ENCODE measurements at places on chromosomes 11 and 22. TPM values are rescaled to one million over a fixed set of nuclear protein-coding genes. Genes with fewer than 3 reads are reported as not detected.

- DNase-seq, result no peak
- no peak overlapping the region for H3K27ac ChIP-seq
- H3K27me3 ChIP-seq, result peaks cover 9% of the 10 kb centered on the region
- no peak overlapping the region for H3K4me3 ChIP-seq
- H3K36me3 ChIP-seq, result peaks cover 4% of the 10 kb centered on the region
These were observed 1.6 kb downstream of the IFITM10 start for GRCh38 chr11:1748636-1749394.

DNA sequence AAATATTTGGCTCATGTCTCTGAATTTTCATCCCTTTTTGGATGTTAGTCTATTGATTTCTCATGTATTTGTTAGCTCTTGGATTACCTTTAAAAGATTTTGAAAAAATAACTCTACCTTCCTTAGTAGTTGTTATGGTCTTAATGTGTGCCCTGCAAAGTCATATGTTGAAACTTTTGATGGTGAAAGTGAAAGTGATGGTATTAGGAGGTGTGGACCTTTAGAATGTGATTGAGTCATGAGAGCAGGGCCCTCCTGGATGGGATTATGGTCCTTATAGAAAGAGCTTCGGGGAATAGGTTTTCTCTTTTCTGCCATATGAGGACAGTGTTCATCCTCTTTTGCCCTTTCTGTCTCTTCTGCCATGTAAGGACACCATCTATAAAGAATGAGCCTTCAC lies 33.6 kb upstream of the MPPED2 start:
- no peak overlapping the region for H3K4me3 ChIP-seq
- H3K36me3 ChIP-seq, result no peaks in the 10 kb centered on the region
- H3K27ac ChIP-seq, result no peak overlapping the region

DNA sequence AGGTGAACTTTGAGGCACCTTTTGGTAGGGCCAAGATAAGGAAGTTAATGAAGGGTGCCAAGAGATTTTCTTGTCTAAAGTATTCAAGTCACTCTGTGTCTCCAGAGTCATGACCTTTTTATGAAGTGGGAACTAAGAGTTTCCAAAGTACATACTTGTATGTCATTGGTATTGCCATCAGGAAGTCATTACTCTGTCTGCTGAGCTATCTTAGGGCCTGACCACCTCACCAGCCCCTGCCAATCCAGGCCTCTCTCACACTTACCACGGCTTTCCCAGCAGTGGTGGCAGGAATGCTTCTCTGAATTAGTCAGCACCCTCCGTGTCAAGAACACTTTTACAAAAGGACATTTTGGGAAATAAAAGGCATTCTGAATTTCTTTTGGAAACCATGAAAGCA lies 192.8 kb upstream of the MTNR1B start:
- no peaks in the 10 kb centered on the region for H3K36me3 ChIP-seq
- H3K4me3 ChIP-seq, result no peak overlapping the region
- H3K27me3 ChIP-seq, result no peaks in the 10 kb centered on the region
- DNase-seq, result no peak

- no peak overlapping the region for H3K4me3 ChIP-seq
- no peaks in the 10 kb centered on the region for H3K27me3 ChIP-seq
- peaks cover 15% of the 10 kb centered on the region for H3K4me1 ChIP-seq
- no peaks in the 10 kb centered on the region for H3K36me3 ChIP-seq
- peak; percentile 99 for DNase-seq
- peak overlapping the region; percentile 94 for H3K27ac ChIP-seq
These were observed 128.8 kb downstream of the SGSM3 start for GRCh38 chr22:40499209-40499623.

- H3K36me3 ChIP-seq, result no peaks in the 10 kb centered on the region
- H3K4me1 ChIP-seq, result no peaks in the 10 kb centered on the region
- no peak overlapping the region for H3K4me3 ChIP-seq
- H3K27ac ChIP-seq, result no peak overlapping the region
These were observed 172.3 kb downstream of the AASDHPPT start for GRCh38 chr11:106249617-106250239.

Gene CLDN5
- polyA plus RNA-seq, result 0.21 TPM

Gene SCUBE2
- polyA plus RNA-seq, result 0.53 TPM

All from IMR-90 (cell line).